Iris pigment epithelial cell (primary cell): ENCODE measurements at places on chromosomes 13 and 19.

DNA sequence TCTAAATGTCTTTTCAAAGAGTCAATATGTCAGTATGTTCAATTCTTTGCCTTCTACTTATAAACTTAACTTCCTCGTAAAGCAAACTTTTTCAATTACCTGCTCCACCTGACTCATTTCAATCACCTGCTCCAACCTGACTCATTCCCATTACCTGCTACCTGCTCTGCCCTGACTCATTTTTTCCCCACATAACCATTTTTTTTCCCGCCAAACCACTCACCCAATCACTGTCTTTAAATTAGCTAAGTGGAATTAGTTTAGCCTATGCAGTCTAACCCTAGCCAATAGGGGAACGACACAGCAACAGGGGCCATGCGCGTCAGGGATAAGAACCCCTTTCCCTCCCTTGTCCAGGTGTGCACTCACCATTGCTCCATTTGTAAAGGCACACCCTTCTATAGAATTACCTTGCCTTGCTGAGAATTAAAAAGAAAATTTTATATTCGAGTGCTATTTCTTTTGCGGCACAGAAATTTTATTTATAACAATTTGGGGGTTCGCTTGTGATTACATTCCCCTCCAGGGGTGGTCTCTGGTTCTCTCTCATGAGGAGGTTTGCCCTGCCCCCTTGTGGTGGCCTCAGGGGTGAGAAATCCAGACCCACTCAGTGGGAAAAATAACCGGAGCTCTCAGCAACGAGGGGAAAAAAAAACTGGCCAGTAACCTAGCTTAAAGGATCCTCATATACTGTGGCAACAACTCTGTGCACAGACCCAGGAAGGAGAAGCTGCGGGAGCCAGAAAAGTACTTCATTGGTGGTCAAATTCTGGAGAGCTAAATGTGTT, 193.1 kb downstream of the ZNF486 start:
- no peak for DNase-seq

- DNase-seq: no peak
Measured at GRCh38 chr13:111950697-111951096, 116.3 kb upstream of the SOX1 start.

DNA sequence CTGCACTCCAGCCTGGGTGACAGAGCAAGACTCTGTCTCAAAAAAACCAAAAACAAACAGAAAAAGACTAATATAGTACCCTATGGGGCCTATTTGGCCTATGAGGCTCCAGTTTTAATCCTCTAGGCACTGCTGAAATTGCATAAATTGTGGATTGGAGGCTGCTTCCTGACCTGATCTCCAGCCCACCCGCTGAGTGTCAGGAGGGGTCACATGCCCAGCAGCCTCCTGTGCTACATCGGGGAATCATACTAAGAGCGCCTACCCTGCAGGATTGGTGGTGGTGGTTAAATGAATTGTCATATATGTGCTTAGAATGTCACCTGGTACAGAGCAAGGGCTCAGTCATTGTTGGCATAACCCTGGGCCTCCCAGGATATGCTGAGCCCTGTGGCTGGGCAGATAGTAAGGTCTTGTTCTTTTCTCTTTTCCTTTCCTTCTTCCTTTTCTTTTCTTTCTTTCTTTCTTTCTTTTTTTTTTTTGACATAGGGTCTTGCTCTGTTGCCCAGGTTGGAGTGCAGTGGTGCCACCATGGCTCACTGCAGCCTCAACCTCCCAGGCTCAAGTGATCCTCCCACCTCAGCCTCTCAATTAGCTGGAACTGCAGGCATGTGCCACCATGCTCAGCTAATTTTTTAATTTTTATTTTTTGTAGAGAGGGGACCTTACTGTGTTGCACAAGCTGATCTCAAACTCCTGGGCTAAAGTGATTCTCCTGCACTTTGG, 31.3 kb downstream of the LTBP4 start:
- no peak for DNase-seq

- peak; percentile 1 for DNase-seq
Measured at GRCh38 chr13:91546900-91547299, 148.5 kb downstream of the GPC5 start.

DNA sequence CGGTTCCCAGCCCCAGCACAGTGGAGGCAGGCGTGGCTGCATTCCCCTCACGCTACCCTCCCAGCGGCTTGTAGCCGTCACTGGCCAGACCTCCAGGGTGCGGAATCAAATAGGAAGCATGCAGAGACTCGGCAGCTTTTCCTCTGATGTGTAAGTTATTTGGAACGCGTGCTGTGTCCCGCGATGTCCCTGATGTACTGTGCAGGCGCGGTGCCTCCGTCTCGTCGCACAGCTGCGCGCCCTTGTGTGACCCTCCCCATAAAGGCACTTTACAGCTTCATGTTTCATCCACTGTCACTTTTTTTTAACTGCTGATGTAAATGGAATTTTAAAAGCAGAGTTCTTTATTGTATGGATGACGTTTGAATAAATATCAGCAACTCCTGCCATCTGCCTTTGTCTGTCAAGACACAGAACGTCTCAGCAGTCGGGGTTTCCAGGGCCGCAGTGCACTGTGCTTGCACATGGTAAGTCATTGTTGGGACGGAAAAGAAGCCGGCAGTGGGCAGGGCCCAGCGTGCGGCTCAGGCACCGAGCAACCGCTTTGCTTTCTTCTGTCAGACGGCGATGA, 7.3 kb upstream of the F7 start:
- no peak for DNase-seq
